K562 (cell line): ENCODE measurements at places on chromosomes 4 and X.

- DNase-seq = no peak
- no peaks in the 10 kb centered on the region for H3K4me1 ChIP-seq
- no peaks in the 10 kb centered on the region for H3K36me3 ChIP-seq
- H3K4me3 ChIP-seq = no peak overlapping the region
Measured at GRCh38 chr4:163590103-163590502, 95.6 kb downstream of the TMA16 start.

GRCh38 chr4:113745711-113746110, 15.8 kb downstream of the CAMK2D start:
- DNase-seq = no peak
- no peaks in the 10 kb centered on the region for H3K27me3 ChIP-seq
- H3K4me3 ChIP-seq = no peak overlapping the region
- no peaks in the 10 kb centered on the region for H3K36me3 ChIP-seq
- no peak overlapping the region for H3K27ac ChIP-seq

GRCh38 chr4:178633263-178633662, 1191.0 kb upstream of the AGA start:
- H3K36me3 ChIP-seq = no peaks in the 10 kb centered on the region
- no peaks in the 10 kb centered on the region for H3K4me1 ChIP-seq
- no peak for DNase-seq
- H3K4me3 ChIP-seq = no peak overlapping the region

GRCh38 chrX:20227116-20227515, 39.6 kb downstream of the RPS6KA3 start:
- H3K4me3 ChIP-seq = no peak overlapping the region
- peaks cover 12% of the 10 kb centered on the region for H3K4me1 ChIP-seq
- DNase-seq = no peak
- no peaks in the 10 kb centered on the region for H3K27me3 ChIP-seq
- H3K27ac ChIP-seq = no peak overlapping the region

- no peak overlapping the region for H3K27ac ChIP-seq
- H3K36me3 ChIP-seq = no peaks in the 10 kb centered on the region
- no peak overlapping the region for H3K4me3 ChIP-seq
Measured at GRCh38 chr4:156837625-156838345, 133.8 kb downstream of the PDGFC start.

DNA sequence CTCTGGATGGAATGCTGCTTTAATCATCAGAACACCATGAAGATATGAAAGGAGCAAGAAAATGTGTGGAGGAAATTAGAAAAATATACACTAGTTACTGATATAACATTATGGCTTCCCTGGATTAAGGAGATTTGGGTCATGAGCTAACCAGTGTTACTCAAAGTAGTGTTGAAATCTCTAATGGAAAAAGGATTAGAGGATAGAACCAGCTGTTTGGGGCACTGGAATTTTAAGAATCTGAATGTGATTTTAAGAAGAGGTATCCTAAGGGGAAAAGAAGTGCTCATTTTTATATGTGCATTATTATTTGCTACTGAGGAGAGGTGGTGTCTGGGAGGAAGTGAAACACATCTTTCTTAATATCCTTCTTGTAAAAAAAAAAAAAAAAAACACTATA, 164.1 kb upstream of the PPARGC1A start:
- H3K27me3 ChIP-seq = no peaks in the 10 kb centered on the region
- H3K4me3 ChIP-seq = no peak overlapping the region
- DNase-seq = no peak

- no peaks in the 10 kb centered on the region for H3K4me1 ChIP-seq
- no peak for DNase-seq
- H3K4me3 ChIP-seq = no peak overlapping the region
- H3K27me3 ChIP-seq = no peaks in the 10 kb centered on the region
Measured at GRCh38 chr4:42816189-42816879, 76.2 kb upstream of the GRXCR1 start.

DNA sequence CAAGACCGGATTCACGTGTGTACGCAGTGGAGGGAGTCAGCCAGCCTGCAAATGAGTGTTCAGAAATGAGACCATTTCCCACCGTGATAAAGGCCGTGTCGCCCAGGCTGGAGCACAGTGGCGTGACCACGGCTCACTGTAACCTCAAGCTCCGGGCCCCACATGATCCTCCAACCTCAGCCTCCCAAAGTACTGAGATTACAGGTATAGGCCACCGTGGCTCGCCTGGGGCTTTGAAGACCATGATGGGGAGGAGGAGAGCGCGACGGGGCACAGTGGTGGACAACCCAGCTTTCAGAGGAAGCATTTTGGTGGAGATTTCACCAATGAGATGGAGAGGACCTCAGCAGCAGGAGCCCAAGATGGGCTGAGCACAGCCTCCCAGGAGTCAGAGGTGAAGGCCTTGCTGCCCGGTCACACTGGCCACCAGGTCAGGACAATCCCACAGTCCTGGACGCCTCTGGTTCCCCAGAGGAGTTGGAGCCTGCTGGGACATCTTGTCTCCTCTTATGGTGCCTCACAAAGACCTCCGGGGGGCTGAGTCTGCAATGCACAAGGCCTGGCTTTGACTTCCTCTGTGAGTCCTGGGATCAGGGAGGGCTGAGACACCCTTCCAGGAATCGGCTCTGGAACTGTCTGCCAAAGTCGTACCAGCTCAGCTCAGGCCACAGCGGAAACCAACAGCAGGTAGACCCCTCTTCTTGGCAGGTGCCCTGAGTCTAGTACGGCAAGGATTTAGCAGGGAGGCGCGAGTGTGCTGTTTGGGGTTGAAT, 22.4 kb upstream of the MXD4 start:
- H3K27me3 ChIP-seq = no peaks in the 10 kb centered on the region
- no peak for DNase-seq
- no peaks in the 10 kb centered on the region for H3K4me1 ChIP-seq
- H3K4me3 ChIP-seq = no peak overlapping the region
- H3K27ac ChIP-seq = no peak overlapping the region
